Suprapubic skin (tissue), 4 donors: ENCODE measurements at places on chromosomes 1 and 21.

DNA sequence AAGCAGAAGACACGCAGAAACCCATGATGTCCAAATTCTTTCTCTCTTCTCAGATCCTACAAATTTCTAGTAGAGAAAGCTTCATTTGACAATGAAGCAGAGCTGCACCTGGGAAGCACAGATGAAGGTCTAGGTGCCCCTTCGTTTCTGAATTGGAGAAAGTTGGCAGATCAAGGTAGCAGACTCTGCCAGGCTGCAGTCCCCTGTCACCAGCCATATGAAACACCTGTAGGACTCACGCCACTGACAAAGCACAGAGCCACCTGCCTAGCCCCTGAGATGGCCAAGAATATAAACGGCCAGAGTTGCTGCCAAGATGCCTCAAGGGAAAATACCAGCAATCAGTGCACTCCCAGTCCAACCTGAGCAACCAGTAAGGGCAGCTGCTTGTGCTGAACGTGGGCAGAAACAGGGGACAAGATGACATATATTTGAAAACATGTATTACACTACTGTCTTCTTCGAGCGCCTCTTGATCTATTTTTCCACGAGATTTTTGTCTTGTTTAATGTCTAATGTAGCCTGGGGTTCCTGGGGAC lies 20.6 kb upstream of the PLEKHA6 start:
- DNase-seq = no peak

DNA sequence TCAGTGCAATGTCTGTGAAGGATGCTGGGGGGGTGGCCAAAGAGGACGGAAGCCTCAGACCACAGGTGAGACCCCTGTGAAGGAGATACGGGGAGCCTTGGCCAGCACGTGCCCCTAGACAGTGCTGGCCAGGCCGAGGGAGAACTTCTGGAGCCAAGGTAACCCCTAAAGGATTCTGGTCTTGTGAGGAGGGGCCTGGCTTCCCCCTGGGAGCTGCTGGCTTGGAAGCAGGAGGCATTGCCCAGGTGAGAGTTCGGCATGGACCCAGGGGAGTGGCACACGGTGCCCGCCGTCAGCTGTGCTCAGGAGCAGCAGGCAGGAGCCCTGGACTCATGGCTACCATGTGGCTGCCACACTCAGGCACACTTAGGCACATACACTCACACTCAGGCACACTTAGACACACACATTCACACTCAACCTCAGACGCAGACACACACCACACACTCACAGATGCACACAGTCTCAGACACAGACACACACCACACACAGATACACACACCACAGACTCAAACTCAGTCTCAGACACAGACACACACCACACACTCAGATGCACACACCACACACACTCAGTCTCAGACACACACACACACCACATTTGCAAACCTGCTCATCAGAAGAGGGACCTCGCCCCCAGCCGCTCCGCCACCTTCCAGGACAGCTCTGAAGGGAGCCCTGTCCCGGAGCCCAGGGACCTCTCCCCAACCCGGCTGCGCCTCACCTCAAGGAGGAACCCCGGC lies 1.1 kb upstream of the COL6A2 start:
- no peak for DNase-seq

GRCh38 chr1:11178021-11179015 lies 10.8 kb upstream of the ANGPTL7 start:
- DNase-seq = no peak

GRCh38 chr1:22131062-22131461 lies 11.8 kb downstream of the WNT4 start:
- no peak for DNase-seq

DNA sequence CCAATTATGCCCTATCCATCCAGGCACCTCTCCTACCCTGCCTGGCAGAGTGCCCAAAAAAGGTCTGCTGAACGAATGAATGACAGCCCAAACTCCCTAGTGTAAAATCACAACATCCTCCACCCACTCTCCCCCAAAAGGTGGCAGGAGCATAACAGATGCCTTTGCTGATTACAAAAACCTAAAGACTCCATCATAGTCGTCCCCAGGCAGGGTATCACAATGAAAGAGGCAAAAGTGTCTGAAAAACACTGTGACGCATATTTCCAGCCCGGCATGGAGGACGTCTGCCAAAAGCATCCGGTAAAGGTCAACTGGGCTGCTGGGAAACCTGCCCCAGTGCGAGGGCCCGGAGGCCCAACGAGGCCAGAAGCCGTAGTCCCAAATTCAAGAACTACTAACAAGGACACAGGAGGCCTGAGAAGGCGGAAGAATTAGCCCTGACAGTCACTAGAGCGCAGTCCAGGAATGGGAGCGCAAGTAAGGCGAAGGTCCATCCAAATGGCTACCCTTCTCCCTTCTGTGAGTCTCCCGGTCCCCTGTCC lies 576 bp downstream of the SMIM12 start:
- no peak for DNase-seq
